ENCODE measurements at places on chromosomes 4 and X.
A peak's percentile ranks its signal among the peaks of the same experiment; 100 is the strongest.

DNA sequence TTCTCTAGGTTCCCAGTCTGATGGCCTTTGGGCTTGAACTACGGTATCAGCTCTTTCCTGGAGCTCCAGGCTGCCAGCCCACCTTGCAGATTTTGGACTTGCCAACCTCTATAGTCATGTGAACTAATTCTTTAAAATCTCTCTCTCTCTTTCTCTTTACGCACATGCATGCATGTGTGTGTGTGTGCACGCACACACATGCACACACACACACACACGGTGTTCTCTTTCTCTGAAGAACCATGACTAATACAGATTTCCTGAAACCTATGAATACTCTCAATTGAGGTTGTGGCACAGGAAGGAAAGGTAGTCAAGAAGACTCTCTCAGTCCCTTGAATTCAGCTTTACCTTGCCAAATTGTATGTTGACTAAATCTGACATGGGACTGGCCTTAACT is 6.2 kb upstream of the ZCCHC13 start:
- DNase-seq: no peak

DNA sequence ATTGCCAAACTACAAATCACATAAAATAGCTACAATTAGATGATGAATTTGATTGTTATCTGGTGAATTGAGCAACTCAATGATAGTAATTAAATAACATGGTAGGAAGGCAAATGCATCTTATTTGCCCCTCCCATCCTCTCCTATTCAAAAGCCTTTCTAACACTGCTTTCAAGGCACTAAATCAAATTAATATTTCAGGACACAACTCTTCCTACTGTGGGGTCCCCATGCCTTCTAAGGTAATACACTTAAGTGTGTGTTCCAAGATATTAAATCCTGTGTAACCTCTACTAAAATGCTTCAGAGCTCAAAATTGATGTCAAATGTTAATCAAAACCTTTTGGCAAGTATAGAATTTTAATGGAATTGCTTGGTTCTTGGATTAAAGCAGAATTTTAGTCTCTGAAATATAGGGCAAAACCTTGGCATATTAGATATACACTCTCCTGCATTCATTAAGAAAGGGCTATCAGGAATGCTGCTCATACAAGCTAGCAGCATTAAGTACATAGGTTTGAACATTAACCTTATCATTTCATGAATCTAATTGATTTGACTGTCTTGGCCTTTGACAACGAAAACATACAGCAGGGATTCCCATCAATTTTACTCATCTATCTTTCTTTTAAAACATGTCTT is 371.8 kb upstream of the GALNTL6 start:
- no peak for DNase-seq

DNA sequence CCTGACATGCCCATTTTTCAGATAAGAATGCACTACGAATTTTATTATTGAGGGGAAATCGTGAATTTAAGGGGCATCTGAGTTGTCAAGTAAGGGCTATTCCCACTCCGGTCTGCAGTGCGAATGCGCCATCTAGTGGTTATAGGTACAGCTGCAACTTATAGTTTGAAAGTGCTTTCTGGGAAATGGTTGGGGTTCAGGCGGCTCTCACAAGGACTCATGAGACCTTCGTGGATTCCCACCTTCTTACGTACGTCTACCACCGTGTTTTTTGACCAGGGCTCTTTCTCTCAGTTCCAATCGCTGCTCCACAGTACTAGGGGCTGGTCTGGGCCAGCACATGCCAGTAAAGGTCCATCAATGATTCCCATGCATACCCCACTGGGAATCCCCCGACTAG is 12.3 kb downstream of the MSL3 start:
- peak; percentile 41 for DNase-seq

DNA sequence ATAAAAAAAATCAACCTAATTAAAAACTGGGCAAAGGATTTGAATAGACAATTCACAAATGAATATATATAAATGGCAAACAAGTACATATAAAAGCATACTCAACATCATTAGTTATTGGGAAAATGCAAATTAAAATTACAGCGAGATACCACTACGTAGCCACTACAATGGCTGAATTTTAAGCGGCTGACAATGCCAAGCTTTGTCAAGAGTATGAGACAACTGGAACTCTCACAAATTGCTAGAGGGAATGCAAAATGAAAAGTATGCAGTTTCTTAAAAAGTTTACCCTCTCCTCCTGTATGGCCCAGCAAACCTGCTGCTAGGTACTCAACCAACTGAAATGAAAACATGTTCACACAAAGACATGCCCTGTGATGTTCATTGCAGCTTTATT is 34.8 kb downstream of the ZFP42 start:
- DNase-seq: no peak

DNA sequence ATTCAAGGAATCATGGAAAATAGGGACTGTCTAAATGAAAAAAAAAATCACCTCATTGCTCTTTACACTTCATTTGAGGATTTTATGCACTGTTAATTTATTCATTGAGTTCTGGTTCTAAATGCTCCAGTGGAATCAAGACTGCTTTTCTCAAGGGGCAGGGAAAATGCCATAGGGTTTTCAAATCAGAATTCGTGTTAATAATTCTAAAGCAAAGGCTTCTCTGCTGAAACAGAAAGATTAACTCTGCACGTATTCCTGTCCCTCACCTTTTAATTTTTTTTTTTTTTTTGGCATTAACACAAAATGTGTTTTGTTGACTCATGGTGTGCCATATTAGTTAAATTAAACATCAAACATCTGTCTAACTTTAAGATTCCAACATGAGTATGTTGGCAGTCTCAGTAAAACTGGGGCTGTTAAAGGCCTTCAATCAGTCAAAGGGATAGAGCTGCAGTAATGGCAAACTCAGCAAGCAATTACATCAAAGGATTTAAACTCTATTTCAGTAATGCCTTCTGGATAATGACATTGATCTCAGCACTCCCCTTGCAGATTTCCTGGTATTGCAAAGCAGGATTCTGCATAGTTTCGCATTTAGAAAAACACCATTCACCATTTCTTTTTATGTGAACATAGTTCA is 878.1 kb downstream of the RAPGEF2 start:
- no peak for DNase-seq

GRCh38 chr4:74543231-74543781 is 98.4 kb downstream of the AREG start:
- DNase-seq: peak; percentile 7

DNA sequence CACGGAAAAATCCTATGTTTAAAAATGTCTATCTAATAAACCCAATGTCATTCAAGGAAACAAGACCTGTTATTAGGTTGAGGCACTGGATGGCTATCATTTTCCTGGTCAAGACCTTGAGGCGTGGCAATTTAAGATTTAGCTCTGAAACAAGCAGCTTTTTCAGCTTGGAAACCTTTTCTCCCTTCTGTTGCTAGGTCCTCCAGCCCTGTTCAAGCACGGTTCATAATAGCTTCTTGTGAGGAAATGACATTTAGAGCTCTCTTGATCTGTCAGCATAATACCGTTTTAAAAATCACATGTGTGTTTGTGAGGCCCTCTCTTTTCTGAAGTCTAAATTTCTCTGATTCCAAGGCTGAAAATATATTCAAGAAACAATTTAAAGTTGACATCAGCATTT is 133.6 kb upstream of the GRPR start:
- DNase-seq: no peak

- no peak for DNase-seq
Measured at GRCh38 chr4:7169134-7169533, 23.2 kb upstream of the SORCS2 start.

- no peak for DNase-seq
Measured at GRCh38 chr4:52877036-52877435, 14.9 kb downstream of the RASL11B start.

- DNase-seq: no peak
Measured at GRCh38 chr4:4415806-4416805, 29.2 kb downstream of the NSG1 start.

DNA sequence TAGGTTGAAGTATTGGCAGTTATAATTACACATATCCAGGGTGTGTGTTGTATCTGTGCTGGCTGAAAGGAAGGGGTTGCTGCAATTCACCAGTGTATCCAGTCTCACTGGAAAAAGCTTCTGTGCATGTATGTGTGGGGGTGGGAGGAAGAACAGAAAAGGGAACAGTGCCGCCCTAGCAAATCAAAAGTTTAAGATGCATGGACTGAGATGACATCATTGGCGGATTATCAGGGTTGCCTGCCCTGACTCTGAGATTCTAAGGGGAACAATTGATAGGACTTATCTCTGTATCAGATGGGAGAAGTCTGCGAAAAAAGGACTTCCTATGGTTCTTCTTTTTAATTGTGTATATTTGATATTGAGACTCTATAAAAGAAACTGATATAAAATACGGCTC is 3.5 kb downstream of the SLC25A43 start:
- no peak for DNase-seq

- DNase-seq: no peak
Measured at GRCh38 chrX:94813541-94813940, 1139.5 kb downstream of the FAM133A start.

DNA sequence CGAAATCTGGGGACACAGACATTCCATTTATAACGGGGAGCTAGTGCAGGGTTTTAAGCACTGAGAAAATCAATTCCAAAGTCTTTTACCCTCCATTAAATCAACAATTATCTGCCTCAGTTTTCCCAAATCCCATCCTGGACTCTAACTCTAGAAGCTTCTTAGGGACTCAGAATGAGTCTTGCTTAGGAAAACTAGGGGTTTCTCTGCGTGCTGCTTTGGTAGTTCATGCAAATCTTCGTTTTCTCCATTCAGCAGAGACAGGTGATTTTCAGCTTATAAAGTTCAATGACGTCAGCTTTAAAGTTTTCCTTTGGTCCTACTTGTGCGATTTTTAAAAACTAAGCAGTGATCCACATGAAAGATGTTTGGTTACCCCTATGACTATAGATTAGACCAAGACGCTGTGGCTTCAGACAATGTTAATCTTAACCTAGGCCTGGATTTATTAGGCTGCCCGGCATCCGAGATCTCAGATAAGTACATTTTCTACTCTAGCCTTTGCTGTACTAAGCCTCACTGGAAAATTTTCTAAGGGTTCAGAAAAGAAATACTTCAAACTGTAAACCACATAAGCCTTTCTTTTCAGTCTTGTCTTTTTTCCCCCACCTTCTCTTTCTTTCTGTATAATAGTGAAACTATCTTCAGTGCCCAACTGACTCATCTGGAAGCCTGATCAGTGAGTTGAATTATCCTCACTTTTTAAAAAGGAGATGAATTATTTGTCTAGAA is 121.4 kb upstream of the GATB start:
- peak; percentile 25 for DNase-seq

DNA sequence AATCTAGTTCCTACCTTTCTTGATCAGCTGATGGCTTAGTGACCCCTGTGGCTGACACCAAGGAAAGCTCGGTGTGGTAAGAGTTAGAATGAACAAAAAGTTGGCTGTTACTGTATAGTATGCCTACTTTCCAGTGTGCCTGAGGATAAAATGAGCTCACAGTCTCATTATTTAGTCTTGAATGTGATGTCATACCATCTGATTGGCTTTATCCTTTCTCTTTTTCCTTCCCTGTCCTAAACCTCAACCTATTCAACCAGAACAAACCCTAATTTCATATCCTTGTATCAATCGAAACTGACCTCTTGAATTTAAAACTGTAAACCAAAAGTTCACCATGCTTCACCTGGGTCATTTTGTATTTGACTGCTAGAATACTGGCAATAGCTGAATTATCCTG is 156.4 kb downstream of the PPARGC1A start:
- DNase-seq: no peak

- DNase-seq: no peak
Measured at GRCh38 chrX:16978193-16978984, 31.9 kb downstream of the REPS2 start.

DNA sequence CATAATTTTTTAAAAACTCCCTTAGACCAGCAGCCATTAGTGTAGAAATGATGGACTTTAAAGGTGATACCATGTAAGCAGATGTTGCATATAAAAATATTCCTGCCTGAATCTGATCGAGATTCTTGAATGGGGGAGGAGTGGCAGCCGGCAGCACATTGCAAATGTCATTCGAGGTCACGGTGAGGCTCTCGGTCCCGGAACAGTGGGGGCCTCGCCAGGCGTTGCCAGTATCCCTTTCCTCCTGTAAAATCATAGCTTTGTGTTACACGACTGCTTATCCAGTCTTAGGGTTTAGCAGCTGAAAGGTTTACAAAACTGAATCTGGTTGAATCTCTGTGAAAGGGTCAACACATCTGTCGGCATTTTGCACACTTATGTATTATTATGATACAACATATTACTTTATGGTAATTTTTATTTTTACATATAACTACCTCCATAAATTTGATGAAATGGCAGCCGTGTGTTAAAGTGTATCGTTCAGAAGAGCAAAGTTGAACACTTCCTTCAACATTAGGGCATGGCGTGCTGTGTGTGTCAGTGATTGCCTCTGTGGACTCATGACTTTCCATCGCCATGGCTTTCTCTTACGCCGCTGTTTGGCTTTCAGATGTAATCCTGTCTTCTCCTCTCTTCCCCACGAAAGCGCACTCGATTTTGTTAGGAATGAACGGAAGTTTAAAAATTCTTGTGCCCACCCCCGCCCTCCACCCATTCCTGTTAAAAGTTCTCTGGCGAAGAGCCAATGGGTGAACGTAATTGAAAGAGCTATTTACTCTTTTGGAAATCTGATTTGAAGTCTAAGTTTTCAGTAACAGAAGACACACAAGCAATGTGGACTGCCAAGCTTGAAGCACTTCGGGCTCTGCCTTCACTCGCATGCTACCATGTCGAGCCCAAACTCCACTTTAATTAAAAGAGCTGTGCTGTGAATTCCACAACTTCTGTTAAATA is 114.8 kb downstream of the STOX2 start:
- DNase-seq: no peak

DNA sequence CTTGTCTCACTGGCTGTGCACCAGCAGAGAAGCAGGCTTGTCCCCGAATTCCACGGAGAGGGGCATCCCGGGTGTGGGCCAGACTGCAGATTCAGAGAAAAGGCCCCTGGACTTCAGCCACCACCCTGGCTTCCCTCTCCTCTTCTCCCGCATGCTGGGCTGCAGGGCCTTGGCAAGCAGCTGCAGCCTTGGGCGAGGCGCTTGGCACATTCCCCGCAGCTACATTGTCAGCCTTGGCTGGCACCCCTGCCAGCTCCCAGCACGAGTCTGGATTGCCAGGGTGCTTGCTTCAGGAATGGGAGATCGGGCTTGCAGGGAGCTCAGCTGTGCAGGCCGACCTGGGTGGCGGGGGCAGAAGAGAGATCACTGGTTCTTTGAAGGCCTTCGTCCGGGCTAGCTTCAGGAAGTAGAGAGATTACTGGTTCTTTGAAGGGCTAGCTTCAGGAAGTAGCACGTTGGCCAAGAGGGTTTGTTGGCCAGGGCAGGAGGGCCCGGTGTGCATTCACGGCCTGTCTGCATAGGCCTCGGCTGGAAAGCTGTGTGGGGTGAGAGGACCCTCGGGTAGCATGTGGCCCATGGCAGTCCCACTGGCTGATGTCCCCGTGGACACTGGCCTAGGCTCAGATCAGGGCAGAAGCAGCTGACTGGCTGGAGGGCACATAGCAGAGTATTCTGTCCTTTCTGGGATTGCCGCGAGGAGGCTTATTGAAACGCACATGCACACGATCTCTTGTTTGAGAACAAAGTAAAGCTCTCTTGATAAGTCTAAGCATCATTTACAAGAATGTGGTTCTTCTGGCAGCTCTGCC is 2.7 kb downstream of the ABCD1 start:
- no peak for DNase-seq

- DNase-seq: no peak
Measured at GRCh38 chr4:71524756-71525155, 185.9 kb downstream of the SLC4A4 start.

GRCh38 chr4:67746797-67747495 is 7.2 kb downstream of the GNRHR start:
- peak; percentile 14 for DNase-seq

Data from GM20000 (cell line).